Astrocyte of the cerebellum (primary cell): ENCODE measurements at places on chromosomes 2 and 18.

DNA sequence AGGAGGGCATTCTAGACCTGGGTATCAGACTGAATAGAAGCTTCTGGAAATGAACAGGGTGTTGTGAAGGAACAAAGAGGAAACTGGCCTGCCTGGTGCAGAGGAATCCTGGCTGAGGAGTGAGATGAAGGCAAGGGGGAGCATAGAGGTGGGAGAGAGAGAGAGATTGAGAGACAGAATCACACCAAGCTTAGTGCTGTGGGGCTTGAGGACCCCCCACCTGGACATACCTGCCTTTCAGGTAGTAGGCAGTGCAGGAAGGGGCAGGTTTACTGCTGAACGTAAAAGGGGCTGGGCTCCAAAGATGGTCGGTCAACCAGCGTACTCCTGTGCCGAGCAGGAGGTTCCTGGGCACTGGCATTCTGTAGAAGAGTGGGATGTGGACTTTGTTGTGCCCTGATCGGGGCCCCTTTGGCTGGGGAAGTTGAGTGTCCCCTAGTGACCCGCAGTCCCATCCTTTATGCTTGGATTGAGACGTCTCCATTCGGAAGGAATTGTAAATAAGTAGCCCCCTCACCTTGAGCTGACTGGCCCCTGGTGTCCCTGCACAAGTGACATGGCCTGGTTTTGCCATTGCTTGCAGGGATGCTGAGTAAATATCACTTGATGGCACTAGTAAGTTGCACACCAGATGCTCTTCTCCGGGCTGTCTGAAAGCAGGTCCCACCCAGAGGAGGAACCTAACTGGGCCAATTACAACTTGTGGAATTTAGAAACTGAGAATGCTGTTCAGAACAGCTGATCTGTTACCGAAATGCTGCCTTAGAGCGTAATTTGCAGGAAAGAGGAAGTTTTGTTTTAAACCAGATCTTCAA lies 1.4 kb downstream of the UBE2F start:
- DNase-seq: no peak

GRCh38 chr2:191922736-191923651 lies 76.1 kb upstream of the CAVIN2 start:
- no peak for DNase-seq

- DNase-seq: peak; percentile 26
These were observed 1639.1 kb downstream of the SUCLG1 start for GRCh38 chr2:82819951-82820350.

DNA sequence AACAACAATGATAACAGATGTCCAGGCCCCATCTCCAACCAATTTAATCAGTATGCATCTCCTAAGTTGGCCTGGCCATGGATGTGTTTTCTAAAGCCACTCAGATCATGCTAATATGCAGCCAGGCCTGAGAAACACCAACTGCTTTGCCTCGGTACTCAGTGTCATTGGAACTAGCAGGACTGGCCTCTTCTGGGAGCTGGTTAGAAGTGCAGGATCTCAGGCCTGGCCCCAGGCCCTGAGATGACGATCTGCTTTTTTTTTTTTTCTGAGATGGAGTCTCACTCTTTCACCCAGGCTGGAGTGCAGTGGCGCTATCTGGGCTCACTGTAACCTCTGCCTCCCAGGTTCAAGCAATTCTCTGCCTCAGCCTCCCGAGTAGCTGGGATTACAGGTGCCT lies 69.1 kb downstream of the IRS1 start:
- no peak for DNase-seq

DNA sequence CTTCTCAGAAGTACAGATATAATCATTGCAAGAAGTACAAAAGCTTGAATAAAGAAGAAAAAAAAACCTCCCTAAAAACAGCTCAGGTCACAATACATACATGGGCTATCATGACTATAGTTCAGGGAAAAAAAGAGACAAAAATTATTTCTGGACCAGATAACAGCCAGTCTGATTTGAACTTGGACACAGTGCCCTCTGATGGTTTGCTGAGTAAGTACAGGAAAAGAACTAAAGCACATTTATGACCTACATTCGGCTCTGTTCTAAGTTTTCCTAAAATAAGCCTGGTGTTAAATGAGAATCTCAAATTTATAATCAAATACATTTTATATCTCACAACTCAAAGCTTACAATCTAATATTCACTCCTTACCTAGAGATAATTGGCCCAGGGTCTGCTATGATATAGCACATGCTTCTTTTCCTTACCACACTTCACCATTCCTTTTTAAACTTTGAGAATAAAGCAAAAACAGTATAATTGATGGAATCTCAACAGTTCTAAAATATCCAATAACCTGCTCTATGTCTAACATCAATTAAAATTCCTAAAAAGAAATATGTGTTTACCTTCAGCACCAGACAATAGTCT lies 81.1 kb downstream of the RAPH1 start:
- DNase-seq: peak; percentile 55

GRCh38 chr2:161992531-161992930 lies 81.5 kb downstream of the DPP4 start:
- DNase-seq: no peak

DNA sequence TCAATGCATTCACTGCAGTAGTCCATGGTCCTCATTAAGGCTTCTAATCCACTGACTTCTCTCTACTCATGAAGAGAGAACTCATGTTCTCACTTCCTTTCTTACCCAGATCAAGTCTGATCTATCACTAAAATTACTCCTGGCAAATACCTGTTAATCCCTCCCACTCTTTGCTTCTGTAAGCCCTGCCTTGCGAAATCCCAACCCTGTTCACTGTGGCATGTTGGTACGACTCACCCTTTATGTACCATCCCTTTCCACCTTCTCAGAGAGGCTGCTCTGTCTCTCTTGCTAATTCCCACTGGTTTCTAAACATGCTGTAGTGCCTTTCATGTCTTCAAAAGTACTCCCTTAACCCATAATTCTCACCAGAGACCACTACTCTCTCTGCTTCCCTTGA lies 272.2 kb upstream of the ACVR2A start:
- DNase-seq: no peak

- DNase-seq: no peak
These were observed 47.3 kb downstream of the QPCT start for GRCh38 chr2:37391711-37392110.

DNA sequence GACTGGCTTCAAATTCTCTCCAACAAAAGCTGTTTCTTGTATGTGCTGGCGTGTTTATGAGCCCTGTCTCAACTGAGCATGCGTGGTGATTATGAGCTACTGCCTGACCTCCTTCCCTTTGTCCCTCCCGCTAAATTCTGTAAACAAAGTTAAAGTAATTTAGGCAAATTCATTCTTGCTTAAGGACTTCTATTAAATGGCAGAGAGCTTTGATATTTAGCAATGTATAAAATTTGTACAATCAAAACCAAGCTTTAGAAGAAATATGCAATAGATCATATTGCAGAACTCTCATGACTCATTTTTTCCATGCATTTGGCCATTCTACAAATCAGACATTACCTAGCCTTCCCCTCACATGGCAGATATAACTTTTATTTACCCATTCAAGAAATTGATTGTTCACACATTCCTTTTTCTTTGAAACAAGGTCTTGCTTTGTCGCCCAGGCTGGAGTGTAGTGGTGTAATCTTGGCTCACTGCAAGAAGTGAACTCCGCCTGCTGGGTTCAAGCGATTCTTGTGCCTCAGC lies 18.2 kb downstream of the IGFBP2 start:
- DNase-seq: peak; percentile 84

DNA sequence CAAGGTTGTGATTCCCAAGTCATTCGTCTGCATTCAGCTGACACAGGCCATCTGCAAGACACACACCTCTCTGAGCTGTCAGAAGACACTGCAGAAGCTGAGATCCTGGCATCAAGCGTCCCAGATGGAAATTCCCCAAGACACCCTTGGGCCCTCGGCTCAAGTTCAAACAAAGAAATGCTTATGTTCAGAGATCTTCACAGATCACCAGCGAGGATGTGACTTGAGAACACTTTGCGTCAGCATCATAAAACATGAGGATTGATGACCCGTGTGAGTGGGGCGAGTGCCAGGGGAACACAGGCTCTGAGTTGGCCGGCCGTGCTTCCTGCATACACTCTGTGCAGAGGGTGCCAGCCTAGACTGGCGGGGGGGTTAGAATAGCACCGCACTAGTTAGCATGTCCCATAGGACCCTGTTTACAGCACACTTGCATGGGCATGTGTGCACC lies 36.8 kb downstream of the KCNIP3 start:
- no peak for DNase-seq

- no peak for DNase-seq
These were observed 5.0 kb downstream of the CXCR2 start for GRCh38 chr2:218130822-218131221.

DNA sequence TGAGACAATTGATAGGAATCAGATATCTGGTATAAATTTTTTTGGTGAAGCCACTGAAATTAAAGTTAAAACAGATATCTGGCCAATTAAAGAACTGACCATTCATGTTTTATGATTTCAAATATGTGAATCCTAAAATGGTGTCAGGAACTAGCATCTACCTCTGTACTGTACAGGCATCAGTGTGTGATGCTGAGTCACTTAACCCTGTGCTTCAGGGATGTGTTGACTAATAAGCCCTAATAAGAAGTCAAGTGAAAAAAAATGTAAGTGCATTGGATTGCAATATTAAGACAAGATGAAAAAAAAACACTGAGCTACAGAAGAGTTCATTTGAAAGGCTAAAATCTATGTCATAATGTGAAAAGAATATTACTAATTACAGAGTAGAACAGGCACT lies 9.1 kb upstream of the UNC80 start:
- no peak for DNase-seq

DNA sequence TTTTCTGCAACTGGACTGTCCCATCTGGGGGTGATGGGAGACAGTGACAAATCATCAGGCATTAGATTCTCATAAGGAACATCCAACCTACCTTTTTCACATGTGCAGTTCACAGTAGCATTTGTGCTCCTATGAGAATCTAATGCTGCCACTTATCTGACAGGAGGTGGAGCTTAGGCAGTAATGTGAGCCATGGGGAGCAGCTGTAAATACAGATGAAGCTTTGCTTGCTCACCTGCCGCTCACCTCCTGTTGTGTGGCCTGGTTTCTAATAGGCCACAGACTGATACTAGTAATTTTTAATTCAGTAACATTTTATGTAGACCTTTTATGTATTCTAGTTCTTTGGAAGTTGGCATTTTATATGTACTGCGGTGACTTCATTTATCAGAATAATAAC lies 180.1 kb upstream of the SPOPL start:
- DNase-seq: no peak

DNA sequence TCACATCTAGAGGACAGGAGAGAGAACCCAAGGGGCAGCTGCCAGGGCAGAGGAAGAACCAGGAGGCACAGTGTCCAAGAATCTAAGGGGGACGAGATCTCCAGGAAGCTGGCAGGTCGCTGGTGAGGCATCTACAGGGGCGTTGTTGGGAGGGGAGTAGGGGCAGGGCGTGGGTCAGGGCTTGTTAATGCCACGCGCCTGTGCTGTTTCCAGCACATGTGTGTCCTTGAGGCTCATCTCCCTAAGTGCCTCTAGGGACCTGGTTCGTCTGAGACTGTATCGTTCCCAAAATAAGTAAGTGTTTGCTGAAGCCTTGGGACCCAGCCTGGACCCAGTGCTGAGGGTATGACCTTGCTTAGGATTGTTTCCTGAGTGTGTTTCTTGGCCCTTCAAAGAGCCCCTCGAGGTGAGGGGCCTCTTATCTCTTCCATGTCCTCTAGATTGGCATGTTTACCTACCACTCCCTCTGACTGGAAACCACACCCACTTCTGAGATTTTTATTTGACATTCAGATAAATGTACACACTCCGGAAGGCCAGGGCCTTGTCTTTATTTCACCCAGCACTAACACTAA lies 22.2 kb downstream of the HK2 start:
- no peak for DNase-seq

DNA sequence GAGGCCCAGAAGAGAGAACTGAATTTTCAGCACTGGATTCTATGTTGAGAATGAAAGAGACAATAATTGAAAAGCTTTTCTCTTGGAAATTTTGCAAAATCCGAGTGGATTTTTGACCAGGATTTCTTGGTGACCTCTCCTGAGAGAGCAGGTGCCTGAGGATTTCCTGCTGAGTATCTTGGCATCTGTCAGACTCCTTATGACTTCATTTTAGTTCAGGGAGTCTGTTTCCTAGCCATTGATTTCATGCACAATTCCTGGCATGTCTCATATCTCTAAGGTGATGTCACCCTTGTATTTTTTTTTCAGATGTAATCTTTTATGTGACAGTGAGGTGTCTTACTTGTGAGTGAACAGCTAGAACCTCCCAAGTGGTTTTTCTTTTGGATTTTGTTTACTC lies 195.9 kb downstream of the NEDD4L start:
- DNase-seq: no peak

DNA sequence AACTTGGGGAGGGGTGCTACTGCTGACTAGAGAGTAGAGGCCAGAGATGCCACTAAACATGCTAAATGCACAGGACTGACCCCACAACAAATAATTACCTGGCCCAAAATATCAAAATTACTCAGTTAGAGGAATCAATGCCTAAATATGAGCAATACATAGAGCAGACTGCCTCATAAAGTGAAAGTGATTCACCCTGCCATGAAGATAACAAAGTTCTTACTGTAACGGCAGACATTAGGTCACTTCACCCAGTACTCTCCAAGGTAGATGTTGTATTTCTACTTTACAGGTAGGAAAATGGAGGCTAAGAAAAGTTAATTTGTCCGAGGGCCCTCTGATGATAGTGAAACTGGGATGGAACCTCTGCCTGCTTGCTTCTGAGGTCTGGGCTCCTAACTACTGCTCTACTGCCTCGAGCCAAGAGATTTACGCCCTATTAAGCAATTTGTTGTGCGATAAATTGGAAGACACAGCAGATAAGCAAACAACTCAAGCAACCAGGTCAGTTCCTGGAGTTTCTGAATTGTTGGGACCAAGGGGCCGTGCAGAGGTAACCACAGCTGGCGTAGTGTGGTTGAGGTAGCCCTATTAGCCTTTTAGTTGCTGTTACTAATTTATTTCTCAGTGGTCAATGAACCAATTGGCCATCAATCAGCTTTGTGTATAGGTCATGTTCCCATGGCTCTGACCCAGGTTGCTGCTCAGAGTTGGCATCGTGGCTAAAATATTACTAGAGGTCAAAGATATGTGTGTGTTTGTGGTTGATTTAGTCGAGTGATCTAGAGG lies 4.8 kb downstream of the DHRS9 start:
- DNase-seq: peak; percentile 85

DNA sequence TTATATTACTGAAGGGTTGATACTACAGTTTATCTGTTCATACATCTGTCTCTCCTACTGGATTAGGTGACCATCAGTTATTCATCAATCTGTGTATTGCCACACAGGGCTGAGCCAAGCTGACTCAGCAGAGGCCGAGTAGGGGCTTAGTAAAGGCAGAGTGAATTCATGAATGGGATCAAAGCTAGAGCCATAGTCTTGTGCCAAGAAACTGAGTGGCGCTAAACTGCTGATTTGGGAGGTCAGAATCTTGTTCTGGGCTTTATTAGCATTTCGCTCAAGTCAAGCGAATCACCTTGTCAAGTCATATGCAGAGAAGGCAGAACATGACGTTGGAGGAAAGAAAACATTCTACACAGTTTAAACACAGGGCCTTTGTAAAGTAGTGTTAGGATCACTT lies 34.1 kb downstream of the SOCS6 start:
- peak; percentile 48 for DNase-seq

- no peak for DNase-seq
These were observed 1391.1 kb downstream of the SUCLG1 start for GRCh38 chr2:83067947-83068346.
